ENCODE measurements at places on chromosomes 7 and 10. TPM values are rescaled to one million over a fixed set of nuclear protein-coding genes. Genes with fewer than 3 reads are reported as not detected.

DNA sequence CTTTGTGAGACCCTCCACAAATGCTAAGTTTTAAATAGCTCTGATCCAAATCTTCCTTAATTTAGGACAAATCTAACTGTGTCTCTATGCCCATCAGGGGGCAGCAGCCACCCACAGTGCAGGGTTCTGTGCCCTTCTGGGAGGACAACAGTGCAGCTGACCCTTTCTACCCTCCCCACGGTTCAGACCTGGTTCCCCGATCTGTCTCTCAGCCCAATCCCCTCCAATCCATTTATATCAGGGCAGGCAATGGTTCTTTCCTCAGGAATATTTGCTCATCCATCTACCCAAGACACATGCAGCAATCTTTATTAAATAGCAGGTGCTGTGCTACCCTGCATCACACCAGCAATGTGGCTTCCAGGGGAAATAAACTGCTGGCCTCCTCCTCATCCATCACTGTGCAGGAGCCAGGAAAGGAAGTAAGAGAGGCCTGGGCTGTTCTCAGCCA, 4.0 kb upstream of the RBM28 start:
- H3K4me3 ChIP-seq, result no peak overlapping the region
- H3K36me3 ChIP-seq, result no peaks in the 10 kb centered on the region
- H3K4me1 ChIP-seq, result peaks cover 10% of the 10 kb centered on the region
- H3K27ac ChIP-seq, result no peak overlapping the region
- peak; percentile 26 for DNase-seq

The PSPH gene
- 8.0 TPM for total RNA-seq

GRCh38 chr10:50919010-50919409, 33.6 kb upstream of the A1CF start:
- no peak overlapping the region for H3K4me3 ChIP-seq
- H3K27ac ChIP-seq, result no peak overlapping the region
- H3K4me1 ChIP-seq, result no peaks in the 10 kb centered on the region

DNA sequence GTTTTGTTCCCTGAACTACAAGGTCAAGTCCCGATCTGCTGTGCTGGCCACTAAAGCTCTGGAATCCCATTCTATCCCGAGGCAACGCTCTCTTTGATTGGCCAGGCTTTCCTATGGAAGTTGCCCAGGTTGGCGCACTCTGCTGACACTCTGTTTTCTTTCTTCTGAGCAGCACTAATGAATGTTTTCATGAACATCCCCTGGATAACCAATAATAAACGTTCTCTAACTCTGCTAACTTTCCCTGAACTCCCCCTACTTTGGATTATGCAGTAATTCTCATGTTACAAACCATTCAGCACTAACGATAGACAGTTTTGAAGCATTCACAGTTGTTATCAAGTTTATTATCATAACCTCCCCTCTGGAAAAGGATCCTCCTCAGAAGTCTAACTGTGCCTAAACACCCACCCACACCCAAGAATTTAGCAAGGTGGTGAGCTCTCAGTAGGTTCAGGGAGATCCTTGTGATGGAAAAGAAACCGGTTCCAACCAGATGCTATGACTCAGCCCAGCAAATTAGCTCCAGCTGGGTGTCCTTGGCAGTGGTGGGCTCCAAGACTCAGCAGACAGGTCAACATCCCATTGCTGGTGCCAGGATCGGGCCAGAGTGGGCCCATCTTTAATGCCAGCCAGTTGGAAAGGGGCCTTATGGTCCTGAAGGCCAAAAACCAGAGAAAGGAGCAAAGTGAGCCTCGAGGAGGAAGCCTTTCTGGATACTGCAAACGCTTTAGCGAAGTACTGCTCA, 68.4 kb downstream of the CREB3L2 start:
- no peaks in the 10 kb centered on the region for H3K27me3 ChIP-seq
- no peak overlapping the region for H3K4me3 ChIP-seq
- H3K4me1 ChIP-seq, result peaks cover 35% of the 10 kb centered on the region

DNA sequence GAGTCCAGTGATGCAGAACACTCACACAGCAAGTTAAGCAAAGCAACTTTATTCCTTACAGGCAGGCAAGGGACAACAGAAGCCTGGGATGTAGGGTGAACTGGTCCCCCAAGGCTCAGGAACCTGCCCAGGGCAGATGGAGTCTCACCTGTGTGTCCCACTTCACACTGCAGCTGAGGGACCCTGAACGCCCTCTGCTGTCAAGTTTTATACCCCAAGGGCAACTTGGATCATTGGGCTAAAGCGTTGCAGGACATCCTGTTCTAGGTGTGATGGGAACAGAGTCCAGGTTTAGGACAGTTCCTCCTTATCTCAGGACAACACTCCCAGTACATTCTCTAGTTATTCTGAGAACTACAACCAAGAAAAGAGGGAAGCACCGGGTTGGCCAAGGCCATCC, 49.5 kb upstream of the ZNF746 start:
- no peaks in the 10 kb centered on the region for H3K27me3 ChIP-seq
- no peak for DNase-seq
- H3K36me3 ChIP-seq, result peaks cover 55% of the 10 kb centered on the region
- H3K4me3 ChIP-seq, result no peak overlapping the region
- H3K27ac ChIP-seq, result no peak overlapping the region

DNA sequence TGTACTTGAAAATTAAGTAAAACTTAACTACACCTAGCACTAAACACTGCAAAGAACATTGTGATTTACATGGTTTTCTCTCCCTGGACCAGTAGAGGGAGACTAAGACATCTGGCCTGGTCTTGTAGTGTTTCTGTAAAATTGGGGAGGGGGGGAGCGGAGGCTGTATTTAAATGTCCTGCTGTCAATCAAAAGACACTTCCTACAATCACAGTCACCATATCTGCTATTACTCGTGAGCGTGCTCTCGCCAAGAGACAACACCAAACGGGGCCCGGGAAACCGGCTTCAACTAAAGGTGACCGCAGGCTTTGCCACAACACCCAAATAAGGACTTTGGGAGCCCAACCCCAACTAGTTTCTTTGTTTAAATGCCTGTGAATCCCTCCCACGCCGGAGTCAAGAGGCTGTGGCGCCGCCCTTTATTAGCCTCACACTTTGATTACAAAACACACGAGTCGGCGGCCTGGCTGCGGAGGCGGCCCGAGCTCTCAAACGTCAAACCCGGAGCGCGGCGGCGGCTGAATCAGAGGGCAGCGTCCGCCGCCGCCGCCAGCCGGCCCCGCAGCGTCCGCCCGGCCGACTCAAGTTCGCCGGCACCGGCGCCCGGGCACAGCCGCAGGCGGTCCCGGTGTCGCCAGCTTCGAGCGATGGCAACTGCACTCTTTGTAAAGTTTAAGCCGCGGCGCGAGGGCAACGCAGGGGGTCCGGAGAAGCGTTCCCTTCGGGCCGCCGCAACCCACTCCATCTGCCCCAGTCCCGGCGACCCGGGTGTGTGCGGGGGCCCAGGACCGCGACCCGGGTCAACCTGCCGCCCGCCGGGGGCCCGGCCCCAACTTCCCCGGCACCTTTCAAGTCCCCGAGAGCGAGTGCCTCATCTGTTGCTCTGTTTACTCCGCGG, 1.3 kb downstream of the KDM7A start:
- H3K27me3 ChIP-seq, result no peaks in the 10 kb centered on the region
- peaks cover 41% of the 10 kb centered on the region for H3K4me1 ChIP-seq
- peak overlapping the region; percentile 85 for H3K27ac ChIP-seq
- H3K36me3 ChIP-seq, result no peaks in the 10 kb centered on the region
- peak; percentile 95 for DNase-seq

The RBM20 gene
- not detected for total RNA-seq

DNA sequence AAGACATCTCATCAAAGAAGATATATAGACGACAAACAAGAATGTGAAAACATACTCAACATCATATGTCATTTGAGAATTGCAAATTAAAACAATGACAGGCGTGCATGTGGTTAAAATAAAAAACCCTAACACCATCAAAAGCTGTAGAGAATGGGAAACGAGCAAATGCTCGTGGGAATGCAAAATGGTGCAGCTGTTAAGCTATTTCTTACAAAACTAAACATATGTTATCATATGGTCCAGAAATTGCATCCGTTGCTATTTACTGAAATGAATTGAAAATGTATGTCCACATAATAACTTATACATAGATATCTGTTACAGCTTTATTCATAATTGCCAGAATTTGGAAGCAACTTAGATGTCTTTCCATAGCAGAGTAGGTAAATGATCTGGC, 574.4 kb downstream of the TNS3 start:
- no peak overlapping the region for H3K27ac ChIP-seq
- no peak overlapping the region for H3K4me3 ChIP-seq
- no peaks in the 10 kb centered on the region for H3K4me1 ChIP-seq
- DNase-seq, result no peak

Data from CD4-positive, alpha-beta memory T cell (primary cell).